ENCODE measurements at places on chromosomes 4 and X.

DNA sequence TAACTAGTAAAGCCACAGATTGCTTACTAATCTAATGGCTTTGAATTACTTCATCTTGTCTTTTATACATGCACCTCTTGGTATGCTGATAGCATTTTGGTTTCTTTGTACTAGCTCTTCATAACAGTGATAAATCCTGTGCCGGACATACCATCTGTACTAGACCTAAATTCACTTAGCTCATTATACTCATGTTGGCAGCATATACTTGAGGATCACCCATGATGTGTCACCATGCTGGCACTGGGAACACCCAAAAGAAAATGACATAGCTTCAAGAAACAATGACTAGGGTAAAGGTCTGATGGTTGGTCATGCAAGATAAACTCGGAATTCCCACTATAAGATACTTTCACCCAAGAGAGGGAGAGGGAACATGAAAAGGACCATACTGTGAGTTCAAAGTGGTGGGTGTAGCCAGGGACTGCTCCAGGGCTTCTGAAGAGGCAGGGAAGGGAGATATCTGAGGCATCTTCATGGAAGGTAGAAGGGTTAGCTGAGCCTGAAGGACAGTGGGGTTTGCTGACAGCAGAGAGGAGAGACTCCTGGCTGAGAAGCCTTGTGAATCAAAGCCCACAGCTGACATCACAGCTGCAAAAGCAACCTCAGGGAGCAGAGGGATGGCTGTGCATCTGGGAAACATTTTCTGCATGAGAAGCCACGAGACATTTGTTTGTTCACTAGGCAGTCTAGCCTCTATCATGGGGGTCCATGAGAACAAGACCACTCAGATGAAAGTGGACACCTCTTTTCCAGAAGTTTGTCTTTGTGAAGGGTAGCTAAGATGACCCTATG is 314.2 kb downstream of the RAB28 start:
- DNase-seq = no peak

DNA sequence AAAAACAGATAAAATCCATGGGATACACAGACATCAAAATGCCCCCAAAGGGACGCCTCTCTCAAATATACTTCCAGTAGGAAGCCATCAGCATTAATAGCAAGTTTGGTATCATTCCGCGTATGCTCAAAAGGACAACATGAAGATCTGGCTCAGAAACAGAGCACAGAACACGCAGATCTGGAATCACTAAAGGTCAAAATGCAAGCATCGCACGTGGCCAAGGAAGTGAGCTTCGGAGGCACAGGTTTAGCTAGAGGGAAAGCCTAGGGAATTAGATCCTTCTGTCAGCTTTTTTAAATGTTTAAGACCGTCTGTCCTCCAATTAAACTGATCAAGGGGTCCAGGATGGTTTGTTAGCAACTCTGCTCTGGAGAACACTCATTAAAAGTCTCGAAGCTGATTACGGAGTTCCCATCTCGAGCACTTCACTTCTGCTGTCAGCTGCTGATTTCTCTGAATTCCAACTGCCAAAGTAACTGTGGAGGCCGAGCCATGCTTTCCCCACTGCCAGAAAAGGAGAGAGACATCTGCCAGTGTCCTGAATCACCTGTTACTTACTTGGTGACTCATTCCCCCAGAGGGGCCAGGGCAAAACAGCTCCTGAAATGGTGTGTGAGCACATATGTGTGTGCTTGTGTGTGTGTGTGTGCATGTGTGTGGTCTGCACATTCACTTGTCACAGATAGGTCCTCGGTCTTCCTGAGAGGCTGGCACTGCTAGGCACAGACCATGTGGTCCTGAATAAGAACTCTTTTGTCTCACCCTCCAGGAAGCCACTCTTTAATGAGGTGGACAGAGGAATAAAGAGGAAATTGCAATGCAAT is 177.7 kb upstream of the PPARGC1A start:
- DNase-seq = no peak

GRCh38 chr4:98967786-98968329 is 27.7 kb upstream of the METAP1 start:
- no peak for DNase-seq

- DNase-seq = no peak
These were observed 7.5 kb upstream of the DMD start for GRCh38 chrX:33218819-33219218.

- DNase-seq = no peak
These were observed 11.4 kb downstream of the ARSD start for GRCh38 chrX:2917767-2918166.

GRCh38 chr4:165005352-165005925 is 26.4 kb upstream of the TRIM60 start:
- DNase-seq = no peak

DNA sequence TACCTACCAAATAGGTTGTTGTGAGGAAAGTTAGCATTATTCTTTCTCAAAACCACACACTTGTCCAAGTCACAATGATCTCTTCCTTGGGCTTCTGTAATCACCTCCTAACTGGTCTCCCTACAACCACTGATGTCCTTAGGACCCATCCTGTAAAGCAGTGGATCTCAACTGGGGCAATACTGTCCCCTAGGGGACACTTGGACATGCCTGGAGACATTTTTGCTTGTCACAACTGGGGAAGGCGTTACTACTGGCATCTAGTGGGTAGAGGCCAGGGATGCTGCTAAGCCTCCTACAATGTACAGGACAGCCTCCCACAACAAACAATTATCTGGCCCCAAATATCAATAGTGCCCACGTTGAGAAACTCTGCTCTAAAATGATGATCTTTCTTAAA is 118.7 kb upstream of the AP1S2 start:
- no peak for DNase-seq

GRCh38 chrX:47446971-47447370 is 36.1 kb downstream of the ZNF41 start:
- no peak for DNase-seq

- DNase-seq = no peak
These were observed 59.6 kb upstream of the TAB3 start for GRCh38 chrX:30948626-30949025.

- no peak for DNase-seq
These were observed 47.0 kb upstream of the RAPGEF2 start for GRCh38 chr4:159055833-159056232.

- no peak for DNase-seq
These were observed 56.2 kb downstream of the PROM1 start for GRCh38 chr4:16027626-16028025.

- no peak for DNase-seq
These were observed 136.4 kb upstream of the PLAC1 start for GRCh38 chrX:134794692-134795091.

GRCh38 chrX:109351557-109351956 is 130.3 kb downstream of the GUCY2F start:
- no peak for DNase-seq

GRCh38 chr4:6806924-6807626 is 24.5 kb downstream of the KIAA0232 start:
- DNase-seq = no peak

DNA sequence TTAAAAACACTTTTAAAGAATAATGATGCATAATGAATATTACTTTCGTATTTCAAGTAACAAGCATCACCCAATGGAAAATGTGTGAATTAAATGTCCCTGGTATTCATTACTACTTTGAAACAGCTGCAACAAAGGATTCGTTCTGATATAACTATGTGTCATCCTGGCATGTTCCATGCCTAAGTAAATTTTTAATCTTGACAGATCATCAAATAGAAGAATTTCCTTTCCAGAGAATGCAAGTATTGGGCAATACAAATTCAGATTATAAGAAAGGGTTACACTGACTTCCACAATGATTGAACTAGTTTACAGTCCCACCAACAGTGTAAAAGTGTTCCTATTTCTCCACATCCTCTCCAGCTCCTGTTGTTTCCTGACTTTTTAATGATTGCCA is 105.3 kb downstream of the SPCS3 start:
- no peak for DNase-seq

- no peak for DNase-seq
These were observed 44.9 kb upstream of the FAM47C start for GRCh38 chrX:36963069-36963808.

DNA sequence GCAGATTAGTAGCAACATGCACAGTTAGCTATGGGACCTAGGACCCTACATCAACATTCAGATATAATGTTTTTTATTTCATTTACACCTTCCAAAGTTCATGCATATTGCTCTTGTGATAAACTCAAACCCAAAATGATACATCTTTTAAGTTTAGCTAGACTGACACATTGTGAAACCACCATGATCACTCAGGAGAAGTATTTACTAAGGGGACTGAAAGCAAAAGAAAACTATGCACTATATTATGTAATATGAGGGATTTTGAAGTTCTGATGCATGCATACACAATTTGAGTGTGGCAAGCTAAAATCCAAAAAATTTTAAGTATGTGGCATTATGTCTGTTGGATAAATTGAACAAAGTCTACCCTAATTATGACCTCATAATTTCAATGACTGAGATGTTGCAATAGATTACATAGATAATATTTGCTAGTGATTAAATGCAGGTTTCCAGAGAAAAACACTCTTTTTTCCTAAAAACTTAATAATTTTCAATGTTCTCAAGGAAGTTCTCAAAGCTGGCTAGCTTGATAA is 914.8 kb upstream of the GRIA3 start:
- no peak for DNase-seq

- no peak for DNase-seq
These were observed 38.1 kb upstream of the ZNF827 start for GRCh38 chr4:145976680-145977079.
